ENCODE measurements at places on chromosomes 12 and 14.

- no peak for DNase-seq
These were observed 13.1 kb downstream of the KIF21A start for GRCh38 chr12:39429809-39430208.

GRCh38 chr12:48739618-48740269 is 23.2 kb upstream of the CCNT1 start:
- no peak for DNase-seq

DNA sequence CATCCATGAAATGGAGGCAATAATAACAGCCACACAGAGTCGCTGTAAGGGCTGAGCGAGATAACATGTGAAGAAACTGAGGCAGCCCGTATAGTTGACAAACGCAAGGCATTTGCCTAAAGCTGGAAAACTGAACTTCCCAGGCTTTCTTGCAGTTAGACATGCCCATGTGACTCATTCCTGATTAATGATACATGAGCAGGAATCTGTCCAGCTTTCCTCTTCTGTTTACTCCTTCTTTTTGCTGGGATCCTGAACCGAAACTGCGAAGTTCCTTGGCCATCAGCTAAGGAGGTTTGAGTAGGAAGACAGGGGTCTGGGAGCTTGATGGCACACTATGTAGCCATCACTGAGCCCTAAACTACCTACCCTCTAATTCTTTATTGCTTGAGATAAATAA is 52.2 kb downstream of the ST8SIA1 start:
- DNase-seq = no peak

GRCh38 chr12:115998119-115998633 is 279.3 kb downstream of the MED13L start:
- no peak for DNase-seq

GRCh38 chr14:61596990-61597389 is 98.3 kb upstream of the HIF1A start:
- no peak for DNase-seq

DNA sequence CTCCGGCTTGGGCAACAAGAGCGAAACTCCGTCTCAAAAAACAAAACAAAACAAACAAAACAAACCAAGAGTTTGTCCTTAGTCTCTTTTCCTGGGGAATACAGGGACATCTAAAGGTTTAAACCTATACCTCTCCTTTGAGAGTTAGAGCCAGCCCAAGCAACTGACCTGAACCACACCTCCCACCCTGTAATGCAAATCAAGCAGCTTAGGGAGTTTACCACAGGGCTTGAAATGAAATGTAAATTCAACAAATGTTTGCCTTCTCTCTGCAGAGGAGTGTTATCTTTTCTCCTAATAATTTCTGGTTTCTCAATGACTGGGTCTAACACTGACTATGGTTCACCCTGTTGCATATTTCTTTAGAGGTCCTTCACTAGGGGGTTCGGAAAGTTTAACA is 16.7 kb downstream of the PPP1CC start:
- DNase-seq = no peak

- no peak for DNase-seq
These were observed 447.5 kb downstream of the GXYLT1 start for GRCh38 chr12:41697161-41697560.

DNA sequence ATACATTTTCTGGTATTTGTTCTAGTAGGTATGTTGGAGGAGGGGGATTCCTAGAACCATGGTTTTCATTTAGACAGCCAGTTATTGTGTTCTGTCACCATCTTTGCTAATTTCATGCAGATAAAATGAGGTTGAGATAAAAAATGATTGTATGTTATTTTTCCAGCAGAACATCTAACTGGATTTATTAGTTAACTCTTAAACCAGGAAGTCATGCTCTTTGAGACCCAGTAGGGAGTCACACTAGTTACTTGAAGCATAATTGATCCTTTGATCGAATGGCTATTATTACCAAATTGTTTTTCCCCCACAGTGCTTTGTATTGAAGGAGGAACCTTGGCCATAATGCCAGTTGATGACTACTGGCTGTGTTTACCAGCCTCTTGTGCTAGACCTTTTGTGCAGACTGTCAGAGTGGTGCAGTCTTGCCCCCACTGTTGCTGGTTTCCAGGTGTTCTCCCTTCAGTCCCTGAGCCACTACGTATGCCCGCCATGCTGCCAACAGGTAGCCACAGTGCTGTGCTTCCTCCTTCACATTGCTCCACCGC is 6.0 kb downstream of the EID3 start:
- no peak for DNase-seq

GRCh38 chr14:78709795-78710557 is 539.8 kb downstream of the NRXN3 start:
- DNase-seq = no peak

DNA sequence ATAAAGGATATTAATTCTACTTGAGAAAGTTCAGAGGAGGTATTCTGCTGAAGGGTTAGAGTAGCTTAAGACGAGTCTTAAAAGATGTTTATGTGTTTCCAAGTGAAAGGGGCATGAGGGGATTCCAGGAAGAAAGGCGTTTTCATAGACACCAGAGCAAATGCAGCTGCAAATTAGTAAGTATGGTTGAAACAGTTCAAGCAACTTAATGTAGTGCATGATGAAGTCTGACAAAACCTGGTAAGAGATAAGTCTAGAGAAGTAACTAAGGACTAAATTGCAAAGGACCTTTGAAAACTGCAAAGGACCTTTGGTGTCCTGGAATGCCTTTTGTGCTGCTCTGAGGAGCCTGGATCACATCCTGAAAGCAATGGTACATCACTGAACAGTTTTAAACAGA is 11.5 kb downstream of the LUM start:
- DNase-seq = no peak

GRCh38 chr12:6539314-6539682 is 5.0 kb downstream of the GAPDH start:
- no peak for DNase-seq

DNA sequence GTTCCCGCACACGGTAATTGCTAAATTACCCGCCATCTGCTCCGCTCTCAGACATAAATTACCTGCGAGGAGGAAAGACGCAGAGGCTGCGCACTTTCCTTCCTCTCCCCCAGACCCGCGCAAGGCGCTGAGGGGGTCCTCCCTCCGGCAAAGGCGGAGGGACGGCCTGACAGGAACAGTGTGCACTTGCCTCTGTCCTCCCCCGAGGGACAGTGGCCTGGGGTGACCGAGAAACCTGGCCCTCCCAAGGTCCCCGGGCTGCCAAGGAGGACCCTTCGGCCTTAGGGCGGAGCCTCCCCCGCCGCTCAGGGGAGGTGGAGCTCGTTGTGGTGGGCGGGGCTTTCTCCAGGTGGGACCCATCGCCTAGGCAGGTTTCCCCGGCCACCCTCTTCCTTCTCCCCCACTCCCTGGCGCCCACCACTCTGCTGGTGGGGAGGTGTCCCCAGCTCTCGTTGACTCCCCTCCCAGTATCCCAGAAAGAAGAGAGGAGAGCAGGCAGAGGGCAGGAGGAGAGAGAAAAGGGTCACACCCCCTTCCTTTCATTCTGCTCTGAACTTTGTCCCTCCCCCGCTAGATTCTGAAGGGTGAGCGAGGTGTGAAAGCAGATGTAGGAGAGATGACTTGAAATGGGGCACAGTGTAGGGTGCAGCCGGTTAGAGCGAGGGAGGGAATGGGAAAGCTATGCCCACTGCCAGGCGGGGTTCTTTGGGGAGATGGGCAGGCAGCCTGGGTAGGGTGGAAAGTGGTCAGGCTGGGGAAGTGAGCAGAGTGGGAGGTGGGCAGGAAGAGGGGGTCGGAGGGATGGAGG is 11.4 kb upstream of the CALCOCO1 start:
- no peak for DNase-seq

DNA sequence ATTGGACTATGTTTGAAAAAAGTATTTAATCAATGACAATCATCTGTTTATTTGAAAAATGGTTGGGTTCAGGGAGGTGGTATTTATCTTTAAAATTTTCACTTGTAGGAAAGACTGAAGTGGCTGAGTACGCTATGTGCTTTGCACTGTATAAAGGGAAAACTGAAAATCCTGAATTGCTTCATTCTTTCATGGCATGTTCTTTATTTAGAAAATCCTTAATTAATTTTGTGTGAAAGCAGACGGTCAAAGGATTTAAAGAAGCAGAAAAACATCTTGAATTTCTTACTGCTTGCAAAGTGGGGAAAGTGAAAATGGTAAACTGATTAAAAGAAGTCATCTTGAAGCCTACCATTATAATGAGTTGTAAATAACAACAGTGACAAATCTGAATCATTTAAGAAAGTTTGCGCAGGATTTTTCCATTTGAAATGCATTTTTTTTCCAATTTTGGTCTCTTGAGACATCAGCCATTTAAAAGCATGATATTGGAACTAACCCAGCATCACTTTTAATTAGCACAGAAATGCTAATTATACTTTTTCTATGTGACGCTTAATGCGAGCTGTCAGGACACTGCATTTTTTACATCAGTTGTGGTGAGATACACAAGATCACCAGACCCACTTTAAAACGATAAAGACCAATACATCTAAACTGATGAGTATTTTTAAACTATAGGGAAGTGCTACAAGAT is 169.0 kb downstream of the NEDD1 start:
- no peak for DNase-seq

DNA sequence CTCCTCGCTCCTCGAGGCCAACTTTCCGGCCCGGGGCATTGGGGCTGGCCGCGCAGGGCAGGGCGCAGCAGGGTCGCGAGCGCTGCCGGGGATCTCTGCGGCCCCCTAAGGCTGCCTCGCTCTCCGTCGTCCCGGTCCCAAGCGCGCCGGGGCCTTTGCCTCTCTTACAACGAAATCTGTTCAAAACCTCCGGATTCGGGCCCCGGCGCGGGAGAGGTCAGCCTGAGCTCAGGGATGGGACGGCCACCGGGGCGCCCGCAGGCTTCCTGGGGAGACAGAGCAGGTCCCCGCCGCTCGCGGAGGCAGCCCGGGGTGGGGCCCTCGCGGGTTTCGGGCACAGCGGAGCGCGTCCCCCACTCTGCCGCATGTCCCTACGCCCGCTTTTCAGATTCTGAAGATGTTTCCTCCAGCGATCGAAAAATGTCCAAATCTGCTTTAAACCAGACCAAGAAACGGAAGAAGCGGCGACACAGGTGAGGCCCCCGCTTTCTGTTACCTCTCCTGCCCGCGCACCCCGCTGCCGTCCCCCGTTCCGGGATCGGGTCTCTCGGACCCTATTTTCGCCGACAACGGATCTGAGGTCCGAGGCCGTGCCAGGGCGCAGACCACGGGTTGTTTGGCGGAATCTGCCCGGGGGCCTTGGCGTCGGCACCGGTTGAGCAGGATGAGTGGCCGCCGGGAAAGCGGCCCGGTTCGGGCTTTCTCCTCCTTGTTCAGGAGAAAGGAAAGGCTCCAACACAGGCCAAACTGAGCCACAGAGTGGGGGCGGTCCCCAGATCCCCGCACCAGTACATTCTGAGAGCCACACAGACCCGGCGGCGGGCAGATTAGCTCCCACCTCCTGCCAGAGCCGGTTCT is 1.8 kb downstream of the VSX2 start:
- DNase-seq = no peak

GRCh38 chr12:32305163-32305562 is 94.2 kb upstream of the FGD4 start:
- no peak for DNase-seq

- DNase-seq = no peak
These were observed 184.8 kb downstream of the RPS29 start for GRCh38 chr14:49401373-49401772.

DNA sequence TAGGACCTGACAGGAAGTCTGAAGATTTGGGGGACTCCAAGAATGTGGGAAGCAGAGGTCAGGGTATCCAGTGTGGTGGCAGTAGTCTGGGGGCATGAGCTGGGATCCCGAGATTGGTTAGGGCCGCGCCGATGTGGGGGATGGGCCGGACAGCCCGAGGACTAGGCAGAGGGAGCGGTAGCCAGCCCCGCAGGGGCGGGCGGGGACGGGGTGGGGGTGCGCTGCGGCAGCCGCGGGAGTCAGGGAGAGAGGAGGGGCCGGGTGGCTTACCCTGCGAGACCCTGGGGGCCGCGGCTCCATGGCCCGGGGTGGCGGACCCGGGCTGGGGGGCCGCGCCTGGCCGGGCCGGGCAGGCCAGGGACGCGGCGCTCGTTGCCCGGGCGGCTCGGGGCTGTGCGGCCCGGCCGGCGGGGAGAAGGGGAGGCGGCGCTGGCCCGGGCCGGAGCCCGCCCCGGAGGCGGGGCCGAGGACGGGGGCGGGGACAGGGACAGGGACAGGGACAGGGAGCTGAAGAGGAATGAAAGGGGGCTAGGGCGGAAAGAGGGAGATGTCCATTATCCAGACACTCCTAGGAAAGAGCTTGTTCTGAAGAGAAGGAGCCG is 5.6 kb downstream of the ZNF385A start:
- peak; percentile 76 for DNase-seq

GRCh38 chr12:10540776-10541205 is 35.1 kb downstream of the EIF2S3B start:
- no peak for DNase-seq

Data from head of caudate nucleus (tissue), 42 donors.